ENCODE measurements at places on chromosomes 3 and 15.

DNA sequence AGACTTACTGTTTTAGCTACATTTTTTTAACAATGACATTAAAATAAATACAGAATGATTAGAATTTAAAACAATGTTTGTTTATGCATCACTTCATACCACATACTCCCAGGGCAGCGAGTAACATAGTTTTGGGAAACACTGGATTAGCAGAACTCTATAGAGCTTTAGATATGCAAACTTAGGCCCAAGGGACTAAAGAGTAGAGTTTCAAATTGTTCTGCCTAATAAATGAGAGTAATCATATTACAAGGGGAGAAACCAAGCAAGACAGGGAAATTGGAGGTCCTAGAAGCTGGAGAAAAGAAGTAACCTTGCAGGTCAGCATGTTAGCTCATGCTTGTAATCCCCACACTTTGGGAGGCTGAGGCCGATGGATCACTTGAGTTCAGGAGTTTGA is 3.6 kb upstream of the DAZL start:
- no peak for DNase-seq

GRCh38 chr3:187377842-187378241 is 9.7 kb downstream of the RTP4 start:
- no peak for DNase-seq

GRCh38 chr3:16741103-16741758 is 136.0 kb upstream of the DAZL start:
- DNase-seq = no peak

- no peak for DNase-seq
Observed at GRCh38 chr15:93505506-93505905, 416.5 kb upstream of the RGMA start.

DNA sequence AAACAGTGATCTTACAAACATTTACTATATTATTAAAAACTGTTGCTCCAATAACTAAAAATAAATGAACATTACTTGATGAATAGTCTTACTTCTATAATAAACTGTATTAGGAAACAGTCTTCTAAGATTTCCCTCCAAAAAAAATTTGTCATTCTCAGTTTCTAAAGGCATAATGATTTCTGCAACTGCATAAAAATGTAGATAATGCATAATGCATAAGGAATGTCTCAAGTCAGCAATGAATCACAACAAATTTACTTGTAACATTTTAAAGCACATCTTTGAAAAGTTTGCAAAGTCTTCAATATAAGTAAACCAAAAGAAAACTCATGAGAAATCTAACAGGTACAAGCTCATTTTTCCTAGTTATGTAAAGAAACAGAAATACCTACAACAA is 113.5 kb downstream of the VPS13C start:
- no peak for DNase-seq

- DNase-seq = no peak
Observed at GRCh38 chr15:43762824-43763223, 13.9 kb downstream of the ELL3 start.

- peak; percentile 13 for DNase-seq
Observed at GRCh38 chr3:27312044-27312668, 57.0 kb downstream of the NEK10 start.

- no peak for DNase-seq
Observed at GRCh38 chr3:72421786-72422185, 426.5 kb downstream of the SHQ1 start.

GRCh38 chr15:61410662-61411061 is 181.6 kb upstream of the RORA start:
- DNase-seq = no peak

DNA sequence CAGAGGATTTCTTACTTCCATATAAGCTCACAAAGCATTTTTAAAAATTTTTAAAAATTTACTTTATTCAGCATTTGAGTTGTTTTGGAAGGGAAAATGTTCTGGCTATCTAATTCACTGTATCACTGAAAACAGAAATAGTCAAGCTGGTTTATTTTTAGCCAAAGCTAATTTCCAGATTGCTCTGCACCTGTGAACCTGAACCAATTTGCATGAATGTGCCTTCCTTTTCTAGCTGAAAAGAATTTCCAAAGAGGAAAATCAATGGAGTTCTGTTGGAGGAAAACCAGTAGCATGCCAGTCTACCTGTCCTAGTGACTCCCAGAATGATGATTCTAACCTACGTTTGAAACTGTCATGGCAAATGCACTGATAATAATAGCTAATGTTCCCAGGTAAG is 134.2 kb upstream of the LIPC start:
- DNase-seq = no peak

Measured in NCI-H2081 (cell line).